ENCODE measurements at places on chromosomes 4 and X.

- DNase-seq, result no peak
Measured at GRCh38 chr4:5374592-5374991, 323.3 kb downstream of the STK32B start.

DNA sequence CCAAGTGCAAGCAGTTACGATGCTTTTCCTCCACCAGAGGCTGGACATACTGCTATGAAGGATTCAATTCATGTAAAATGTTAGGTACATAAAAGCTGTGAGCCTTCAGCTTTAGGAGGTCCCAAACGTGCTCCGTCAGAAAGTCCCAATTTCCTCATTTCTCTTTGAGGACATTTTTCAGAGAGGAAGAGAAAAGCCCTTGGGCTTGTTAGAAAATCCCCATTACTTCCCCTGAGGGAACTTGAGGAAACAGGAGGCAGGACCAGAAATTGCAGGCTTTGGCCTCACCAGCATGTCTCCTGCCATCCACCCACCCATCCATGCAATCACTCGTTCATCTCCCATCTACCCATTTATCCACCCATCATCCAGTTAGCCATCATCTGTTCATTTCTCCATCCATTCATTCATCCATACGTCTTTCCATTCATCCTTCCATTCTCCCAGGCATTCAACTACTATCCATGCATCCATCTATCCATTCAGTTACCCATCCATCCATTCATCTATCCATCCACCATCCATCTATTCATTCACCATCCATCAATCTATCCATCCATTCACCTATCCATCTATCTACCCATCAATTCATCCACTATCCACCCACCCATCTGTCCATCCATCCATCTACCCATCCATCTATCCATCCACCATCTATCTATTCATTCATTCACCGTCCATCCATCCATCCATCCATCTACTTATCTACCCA, 223.5 kb downstream of the AFAP1 start:
- no peak for DNase-seq

- no peak for DNase-seq
Measured at GRCh38 chrX:15382813-15383212, 1.4 kb downstream of the VEGFD start.

DNA sequence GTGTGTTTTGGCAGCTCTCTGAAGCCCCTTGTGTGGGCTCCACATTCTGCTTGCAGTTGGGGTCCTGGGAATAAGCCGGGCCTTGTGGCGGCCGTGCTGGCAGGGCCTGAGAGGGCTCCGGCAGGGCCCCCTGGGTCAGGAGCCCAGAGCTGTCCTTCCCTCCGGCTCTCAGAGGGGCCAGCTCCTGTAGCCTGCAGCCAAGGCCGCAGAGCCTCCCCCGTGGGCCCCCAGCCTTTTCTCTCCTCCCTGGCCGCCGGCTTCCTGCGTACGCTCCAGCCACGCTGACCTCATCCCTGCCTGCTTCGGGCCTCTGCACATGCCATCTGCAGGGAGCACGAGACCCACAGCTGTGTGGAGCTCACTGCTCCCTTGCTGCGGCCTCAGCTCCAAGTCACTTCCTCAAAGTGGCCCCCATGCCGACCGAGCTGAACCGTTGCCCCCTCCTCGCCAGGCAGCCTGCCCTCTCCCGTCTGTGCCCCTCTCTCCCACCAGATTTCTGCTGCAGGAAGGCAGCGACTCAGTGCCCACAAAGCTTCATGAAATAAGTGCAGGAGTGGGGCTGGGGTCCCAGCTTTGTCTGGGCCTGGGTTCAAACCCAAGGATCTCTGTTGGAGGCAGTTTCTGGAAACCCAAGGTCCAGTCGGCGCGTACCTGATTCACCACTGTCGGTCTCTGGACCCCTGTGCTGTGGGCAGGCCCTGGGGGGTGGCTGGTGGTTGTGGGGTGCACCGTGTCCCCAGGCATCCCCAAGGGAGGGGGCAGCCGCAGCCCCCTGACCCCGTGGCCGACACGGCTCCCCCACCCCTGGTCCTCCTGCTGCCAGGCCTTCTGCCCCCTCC, 57.1 kb upstream of the NKX1-1 start:
- DNase-seq, result no peak

DNA sequence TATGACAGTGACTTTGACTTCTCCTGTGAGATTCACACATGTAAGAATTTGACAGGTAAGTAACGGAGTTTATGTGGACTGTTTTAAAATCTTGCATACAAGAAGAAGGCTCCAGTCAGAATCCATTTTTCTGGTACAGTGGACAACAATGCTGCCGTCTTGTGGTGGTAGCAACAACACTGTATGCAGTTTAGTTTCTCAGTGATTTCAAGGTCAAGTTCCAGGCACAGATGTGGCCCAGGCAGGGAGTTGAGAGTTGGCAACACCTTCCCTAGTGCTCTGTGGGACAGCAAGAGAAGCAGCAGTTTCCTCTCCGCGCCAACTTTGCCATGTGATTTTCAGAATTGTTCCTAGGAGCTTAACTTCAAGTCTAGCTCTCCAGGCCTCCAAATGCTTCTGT, 56.0 kb upstream of the STPG2 start:
- DNase-seq, result no peak

- no peak for DNase-seq
Measured at GRCh38 chr4:118931786-118932185, 43.1 kb downstream of the SYNPO2 start.

- no peak for DNase-seq
Measured at GRCh38 chrX:136858007-136858756, 22.3 kb downstream of the RBMX start.

GRCh38 chrX:78624962-78625909, 33.9 kb downstream of the RTL3 start:
- no peak for DNase-seq

GRCh38 chr4:2261110-2261852, 628 bp downstream of the MXD4 start:
- DNase-seq, result peak; percentile 86

DNA sequence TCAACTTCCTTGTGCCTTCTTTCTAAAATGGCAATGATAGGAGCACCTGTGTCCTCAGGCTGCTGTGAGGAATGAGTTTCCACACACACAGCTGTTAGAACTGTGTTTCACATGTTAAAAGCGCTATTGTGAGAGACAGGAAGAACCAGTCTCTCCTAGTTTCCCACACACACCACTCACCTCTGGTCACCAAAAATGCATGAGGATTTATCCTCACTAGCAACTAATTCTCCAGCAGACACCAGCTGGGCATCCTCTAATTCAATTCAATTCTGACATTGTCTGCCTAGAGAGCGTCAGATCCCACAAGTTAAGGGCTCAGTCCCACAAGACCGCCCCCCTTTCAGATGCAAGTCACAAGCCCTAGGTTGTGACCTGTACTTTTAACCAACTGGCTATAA, 29.0 kb upstream of the SLC2A9 start:
- DNase-seq, result no peak

- DNase-seq, result no peak
Measured at GRCh38 chr4:76987153-76987591, 37.6 kb downstream of the SEPTIN11 start.

DNA sequence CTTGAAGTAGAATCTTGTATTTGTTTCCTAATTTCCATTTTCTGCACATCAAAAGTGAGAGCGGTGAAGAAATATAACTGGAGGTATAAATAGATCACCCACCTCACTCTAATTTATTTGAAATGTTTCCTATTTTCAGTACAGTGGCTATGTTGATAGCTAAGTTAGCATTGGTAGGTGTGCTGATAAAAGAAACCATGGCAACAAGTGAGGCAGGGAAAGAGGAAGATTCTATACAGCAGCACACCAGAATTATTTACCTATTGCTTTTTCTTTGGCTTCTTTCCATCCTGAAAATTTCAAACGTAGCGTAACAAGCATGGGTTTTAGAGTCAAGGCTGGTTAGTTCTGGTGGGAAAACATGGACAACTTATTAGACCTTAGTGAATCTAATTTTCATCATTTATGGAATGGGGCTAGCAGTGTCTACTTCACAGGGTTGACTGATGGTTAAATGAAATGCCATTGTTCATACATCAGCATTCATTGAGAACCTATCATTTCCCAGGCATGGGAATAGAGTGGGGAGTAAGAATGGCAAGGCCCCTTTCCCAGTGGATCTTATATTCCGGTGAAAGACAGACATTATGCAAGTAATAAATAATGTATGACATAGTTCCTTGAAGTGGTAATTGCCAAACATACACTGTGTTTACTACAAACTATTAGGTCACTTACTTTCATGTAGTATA, 30.6 kb upstream of the CTSO start:
- DNase-seq, result no peak

GRCh38 chr4:111961809-111962208, 183.4 kb upstream of the FAM241A start:
- no peak for DNase-seq

DNA sequence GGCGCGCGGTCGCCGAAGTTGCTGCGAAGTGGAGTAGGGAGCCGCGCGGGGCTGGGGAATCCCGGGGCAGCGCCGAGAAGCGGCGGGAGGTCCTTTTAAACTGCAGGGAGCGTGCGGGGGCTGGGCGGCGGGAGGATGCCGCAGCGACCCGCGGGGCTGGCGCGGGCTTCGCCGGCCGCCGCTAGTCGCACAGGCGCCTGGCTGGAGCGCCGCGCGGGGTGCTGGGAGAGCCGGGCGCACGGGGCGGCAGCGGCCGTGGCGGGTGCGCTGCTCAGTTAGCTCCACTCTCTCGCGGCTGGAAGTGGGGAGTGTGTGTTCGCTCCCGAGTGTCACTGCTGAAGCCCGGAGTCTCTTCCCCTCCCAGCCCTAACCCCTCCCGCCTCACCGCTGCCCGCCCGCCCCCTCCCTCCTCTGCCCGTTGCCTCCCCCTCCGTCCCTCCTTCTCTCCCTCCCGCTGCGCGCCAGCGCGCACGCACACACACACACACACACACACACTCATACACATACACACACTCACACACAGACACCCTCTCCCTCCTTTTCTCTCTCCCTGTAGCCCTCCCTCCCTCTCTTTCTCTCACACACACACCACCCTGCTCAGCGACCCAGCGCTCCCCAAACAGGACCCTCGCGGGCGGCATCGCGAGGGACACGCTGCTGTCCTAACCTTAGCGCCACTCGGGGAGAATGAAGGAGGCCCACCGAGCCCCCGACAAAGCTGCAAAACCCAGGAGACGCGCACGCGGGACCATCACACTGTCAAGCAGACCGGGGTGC, at the start of gene NDNF:
NDNF (minus strand) TSS at position 312 of the 780 bp plus-strand sequence. CDS start 26,698 bp downstream, outside the sequence.
- peak; percentile 42 for DNase-seq

- no peak for DNase-seq
Measured at GRCh38 chr4:32429151-32429550, 1709.0 kb downstream of the PCDH7 start.

- DNase-seq, result no peak
Measured at GRCh38 chr4:14267373-14268060, 640.0 kb upstream of the BOD1L1 start.

- peak; percentile 47 for DNase-seq
Measured at GRCh38 chr4:106502106-106502699, 133.6 kb upstream of the GIMD1 start.

- no peak for DNase-seq
Measured at GRCh38 chrX:29867971-29868370, 347.4 kb upstream of the MAGEB2 start.

DNA sequence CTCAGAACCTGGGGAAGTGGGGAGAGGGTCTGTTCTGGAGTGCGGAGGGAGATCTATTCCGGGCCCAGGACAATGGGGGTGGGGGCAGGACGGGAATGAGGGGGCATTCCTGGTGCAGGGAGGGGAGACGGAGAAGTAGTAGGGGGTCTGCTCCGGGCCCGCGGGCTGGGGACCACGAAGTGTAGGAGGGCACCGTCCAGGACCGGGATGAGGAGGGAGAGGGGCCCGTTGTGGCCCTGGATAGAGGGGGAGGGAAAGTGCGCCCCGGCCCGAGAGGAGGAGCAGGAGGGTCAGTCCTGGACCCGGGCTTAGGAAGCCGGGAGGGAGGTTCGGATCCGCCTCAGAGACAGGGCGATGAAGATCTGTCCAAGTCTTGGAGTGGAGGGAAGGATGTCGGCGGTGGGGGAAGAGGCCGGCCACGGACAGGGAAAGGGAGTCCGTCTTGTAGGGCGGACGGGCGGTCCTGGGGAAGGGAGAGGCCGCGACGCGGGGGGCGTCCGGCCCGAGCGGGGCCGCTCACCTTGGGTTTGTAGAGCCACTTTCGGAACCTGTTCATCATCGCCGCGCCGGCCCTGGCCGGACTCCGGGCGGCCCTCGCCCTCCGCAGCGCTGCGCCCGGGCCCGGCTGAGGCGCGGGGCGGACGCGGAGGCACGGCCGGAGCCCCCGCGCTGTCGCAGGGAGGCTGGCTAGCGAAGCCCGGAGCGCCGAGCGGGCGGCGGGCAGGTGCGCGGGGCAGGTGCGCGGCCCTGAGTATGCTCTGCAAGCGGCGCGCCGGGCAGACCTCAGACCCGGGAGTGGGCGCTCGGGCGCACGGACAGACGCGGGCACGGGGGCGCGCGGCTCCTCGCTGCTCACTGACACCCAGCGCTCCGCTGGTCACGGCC, at the start of gene ZFYVE28:
ZFYVE28 (minus strand) TSS at position 881 of the 885 bp plus-strand sequence; CDS start at position 559, 322 bp downstream.
- DNase-seq, result no peak

GRCh38 chr4:167854881-167855280, 237.5 kb upstream of the ANXA10 start:
- DNase-seq, result no peak

- DNase-seq, result peak; percentile 23
Measured at GRCh38 chrX:39242187-39242586, 440.9 kb downstream of the MID1IP1 start.

DNA sequence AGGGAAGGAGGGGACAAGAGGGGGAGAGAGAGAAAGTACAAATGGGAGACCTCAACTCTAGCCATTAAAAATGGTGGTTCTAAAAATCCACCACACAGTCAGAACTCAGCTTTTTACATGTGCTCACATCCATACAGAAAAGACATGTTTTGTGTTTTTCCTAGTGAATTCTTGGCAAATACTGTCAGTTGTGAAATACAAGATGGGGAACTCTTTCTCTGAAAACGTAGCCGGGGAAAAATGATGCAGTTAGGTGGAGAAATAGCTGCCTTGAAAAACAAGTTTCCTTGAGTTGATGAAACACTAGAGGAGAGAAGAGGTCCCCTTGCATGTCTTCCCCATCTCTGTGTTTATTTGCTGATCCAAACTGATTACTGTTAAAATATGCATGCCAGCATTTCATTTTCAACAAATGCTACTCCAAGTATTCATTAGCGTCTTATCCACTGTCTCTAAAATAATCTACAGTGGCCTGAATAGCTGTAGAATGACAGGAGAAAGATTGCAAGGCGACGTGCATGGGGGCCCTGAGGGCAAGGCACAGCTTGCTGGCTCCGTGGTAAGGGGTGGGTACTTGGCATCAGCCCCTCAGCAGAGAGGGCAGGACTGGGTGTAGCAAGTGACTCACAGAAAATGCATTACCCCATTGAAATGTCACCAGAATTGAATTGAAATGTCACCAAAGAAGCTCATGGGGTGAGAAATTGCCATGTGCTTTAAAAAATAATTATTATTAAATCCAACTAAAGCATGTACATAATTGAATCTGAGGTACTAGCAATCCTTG, 48.1 kb upstream of the TBL1X start:
- no peak for DNase-seq

Measured in GM20000 (cell line).